Activated CD4-positive, alpha-beta T cell treated with anti-CD3 and anti-CD28 coated beads, Interleukin-2, Interleukin-4, amounts not matched to agents 100 ng/mL and 50 ng/mL, durations not matched to agents 16 hours and 8 hours (primary cell): ENCODE measurements at places on chromosomes 12 and 14.
A peak's percentile ranks its signal among the peaks of the same experiment; 100 is the strongest.

GRCh38 chr12:46933947-46934346 lies 108.2 kb upstream of the SLC38A4 start:
- peak; percentile 15 for DNase-seq

GRCh38 chr12:126271159-126271558 lies 1205.9 kb downstream of the AACS start:
- DNase-seq: no peak

GRCh38 chr12:119229837-119230236 lies 51.1 kb downstream of the HSPB8 start:
- peak; percentile 4 for DNase-seq

DNA sequence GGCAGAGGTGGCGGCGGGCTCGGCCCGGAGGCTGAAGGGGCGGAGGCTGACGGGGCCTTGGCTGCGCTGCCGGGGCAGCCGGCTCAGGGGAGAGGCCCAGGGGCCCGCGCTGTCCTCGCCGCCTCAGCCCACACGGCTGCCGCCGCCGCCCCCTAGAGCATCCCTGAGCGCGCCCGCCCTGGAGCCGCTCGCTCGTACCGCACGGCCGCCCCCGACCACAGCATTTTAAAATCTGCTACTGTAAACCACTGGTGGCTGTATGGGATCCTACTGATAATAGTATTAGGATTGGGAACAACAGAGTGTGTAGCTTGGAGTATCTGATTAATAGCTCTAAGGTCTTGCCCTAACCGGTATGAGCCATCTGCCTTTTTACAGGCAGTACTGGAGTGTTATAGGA lies 22.2 kb upstream of the EDDM3A start:
- no peak for DNase-seq

- no peak for DNase-seq
These were observed 100.6 kb upstream of the CCND2 start for GRCh38 chr12:4172999-4173398.

- DNase-seq: no peak
These were observed 907.2 kb downstream of the LRFN5 start for GRCh38 chr14:42513837-42514236.

- no peak for DNase-seq
These were observed 1187.3 kb upstream of the SEL1L start for GRCh38 chr14:82720946-82721345.

- DNase-seq: no peak
These were observed 551.9 kb upstream of the TBX3 start for GRCh38 chr12:115235880-115236279.

DNA sequence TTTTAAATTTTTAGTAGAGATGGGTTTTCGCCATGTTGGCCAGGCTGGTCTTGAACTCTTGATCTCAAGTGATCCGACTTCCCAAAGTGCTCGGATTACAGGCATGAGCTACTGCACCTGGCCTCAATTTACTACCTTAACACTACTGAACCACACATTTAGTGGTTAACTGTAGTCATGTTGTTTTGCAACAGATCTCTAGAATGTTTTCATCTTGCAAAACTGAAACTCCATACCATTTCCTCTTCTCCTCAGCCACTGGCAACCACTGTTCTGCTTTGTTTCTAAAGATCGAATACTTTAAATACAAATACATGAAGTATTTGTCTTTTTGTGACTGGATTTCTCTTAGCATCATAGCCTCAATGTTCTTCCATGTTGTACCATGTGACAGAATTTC lies 15.4 kb upstream of the SMCO2 start:
- DNase-seq: peak; percentile 28

DNA sequence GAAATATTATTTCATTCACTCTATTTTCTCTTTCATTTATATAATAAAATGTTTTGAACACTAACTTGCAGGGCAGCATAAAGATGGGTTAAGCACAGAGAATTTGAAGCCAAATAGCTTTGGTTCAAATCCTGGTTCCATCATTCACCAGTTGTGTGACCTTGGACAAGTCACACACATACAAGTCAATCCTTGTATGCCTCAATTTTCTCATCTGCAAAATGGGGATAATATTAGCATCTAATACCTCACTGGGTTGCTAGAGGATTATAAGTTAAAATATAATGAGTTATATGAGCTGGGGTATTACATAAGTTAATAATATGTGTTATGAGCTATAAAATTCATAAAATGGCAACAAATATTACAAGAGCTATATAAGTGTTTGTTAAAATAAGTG lies 94.9 kb downstream of the SOX5 start:
- DNase-seq: no peak

GRCh38 chr12:48084066-48084465 lies 21.8 kb downstream of the SENP1 start:
- DNase-seq: no peak

GRCh38 chr12:131559517-131560516 lies 151.1 kb upstream of the SFSWAP start:
- DNase-seq: no peak

DNA sequence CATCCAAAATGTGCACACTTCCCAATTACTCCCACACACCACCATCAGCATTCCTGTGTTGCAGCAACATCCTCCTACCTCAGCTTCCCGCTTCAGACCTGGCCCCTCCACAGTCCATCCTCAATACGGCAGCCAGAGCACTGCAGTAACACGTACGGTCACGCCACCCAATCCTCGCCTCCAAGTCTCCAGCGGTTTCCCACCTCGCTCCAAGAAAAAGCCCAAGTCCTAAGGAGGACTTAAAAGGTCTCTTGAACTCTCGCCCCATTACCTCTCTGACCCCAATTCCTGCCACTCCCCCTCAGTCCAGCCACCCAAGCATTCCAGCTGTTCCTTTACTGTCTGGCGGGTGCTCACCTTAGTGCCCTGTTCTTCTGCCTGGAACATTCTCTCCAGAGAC lies 12.0 kb downstream of the FBXO21 start:
- DNase-seq: no peak

DNA sequence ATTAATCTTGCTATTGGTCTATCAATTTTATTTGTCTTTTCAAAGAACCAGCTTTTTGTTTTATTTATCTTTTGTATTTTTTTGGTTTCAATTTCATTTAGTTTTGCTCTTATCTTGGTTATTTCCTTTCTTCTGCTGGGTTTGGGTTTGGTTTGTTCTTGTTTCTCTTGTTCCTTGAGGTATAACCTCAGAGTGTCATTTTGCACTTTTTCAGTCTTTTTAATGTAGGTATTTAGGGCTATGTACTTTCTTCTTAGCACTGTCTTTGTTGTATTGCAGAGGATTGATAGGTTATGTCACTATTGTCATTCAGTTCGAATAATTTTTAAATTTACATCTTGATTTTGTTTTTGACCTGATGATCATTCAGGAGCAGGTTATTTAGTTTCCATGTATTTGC lies 92.7 kb upstream of the DCD start:
- no peak for DNase-seq

DNA sequence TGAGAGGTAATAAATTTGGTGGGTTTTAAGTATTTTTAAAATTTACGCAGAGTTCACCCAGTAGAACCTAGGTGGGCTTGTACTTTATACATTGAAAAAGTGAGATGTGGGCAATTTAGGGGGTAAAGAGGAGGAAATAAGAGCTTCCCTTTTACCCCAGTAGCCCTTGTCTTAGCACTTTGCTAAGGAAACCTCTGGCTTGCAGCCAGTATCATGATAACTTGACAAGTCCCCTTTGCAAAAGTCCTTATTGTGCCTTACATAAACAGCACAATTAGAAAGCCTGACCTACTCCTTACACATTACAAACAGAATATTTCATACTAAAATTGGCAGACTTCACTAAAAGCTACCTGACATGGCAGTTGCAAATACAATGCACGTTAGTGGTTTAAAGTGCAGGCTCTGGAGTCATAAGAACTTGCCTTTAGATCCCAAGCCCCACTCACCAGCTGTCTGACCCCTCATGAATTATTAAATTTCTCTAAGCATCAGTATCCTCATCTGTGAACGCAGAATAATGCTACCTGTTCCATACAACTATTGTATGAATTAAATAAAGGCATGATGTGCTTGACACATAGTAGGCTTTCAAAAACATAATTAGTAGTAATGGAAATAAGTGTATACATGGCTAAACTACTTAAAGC lies 53.2 kb upstream of the NELL2 start:
- DNase-seq: no peak

DNA sequence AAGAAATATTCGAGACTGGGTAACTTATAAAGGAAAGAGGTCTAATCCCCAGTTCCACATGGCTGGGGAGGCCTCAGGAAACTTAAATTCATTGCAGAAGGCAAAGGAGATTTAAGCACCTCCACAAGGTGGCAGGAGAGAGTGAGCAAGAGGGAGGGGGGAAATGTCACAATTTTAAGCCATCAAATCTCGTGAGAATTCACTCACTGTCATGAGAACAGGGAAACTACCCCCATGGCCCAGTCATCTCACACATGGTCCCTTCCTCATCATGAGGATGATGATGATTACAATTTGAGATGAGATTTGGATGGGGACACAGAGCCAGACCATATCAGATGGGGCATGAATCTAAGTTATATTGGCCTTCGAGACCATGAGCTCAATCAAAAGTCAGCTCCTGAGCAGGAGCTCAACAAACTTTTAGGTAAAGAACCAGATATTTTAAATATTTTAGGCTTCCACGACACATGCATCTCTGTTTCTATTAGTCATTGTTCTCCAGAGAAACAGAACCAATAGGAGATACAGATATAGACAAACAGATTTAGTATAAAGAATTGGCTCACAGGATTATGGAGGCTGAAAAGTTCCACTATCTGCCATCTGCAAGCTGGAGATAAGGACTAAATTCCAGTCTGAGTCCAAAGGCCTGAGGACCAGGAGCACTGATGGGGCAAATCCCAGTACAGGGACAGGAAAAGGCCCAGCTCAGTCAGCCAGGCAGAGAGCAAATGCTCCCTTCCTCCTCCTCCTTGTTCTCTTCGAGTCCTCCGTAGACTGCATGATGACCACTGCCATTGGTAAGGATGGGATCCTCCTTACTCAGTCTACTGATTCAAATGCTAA lies 24.9 kb downstream of the DGLUCY start:
- DNase-seq: peak; percentile 66

DNA sequence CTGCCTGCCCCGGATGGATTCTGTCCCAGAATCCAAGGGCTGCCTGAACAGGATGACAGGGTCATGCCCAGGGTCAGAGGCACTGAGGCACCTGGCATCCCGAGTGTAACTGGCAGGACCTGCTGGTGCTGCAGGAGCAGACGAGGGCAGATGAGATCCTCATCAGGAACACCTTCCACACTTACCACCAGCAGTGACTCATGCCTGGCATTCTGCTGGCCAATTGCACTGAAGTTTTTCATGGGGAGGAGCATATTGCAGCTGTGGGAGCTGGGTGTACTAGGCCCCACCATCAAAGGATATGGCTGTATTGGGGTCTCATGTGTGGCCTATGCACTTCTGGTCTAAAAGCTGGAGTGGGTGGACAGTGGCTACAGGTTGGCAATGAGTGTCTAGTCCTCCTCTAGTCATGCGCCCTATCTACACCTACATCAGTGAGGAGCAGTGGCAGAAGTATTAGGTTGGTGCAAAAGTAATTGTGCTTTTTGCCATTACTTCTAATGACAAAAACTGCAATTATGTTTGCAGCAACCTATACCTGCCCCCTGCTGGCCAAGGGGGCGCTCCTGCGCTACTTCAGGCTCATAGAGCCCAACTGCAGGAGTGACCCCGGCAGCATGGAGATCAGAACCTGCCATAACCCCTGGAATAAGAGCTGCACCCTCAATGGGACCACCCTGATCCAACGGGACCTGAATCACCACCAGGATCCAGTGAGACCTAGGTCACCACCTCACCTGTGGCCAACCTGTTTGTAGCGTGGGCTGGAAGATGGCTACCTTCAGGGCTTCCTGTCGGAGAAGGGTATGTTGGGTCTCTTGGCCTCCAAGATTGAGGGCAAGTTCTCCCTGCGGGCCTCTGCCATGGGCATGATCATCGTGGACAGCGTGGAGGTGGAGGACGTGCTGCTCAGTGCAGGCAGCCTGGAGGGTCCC lies 8.0 kb upstream of the C12orf42 start:
- DNase-seq: no peak

- DNase-seq: no peak
These were observed 68.0 kb downstream of the PKP2 start for GRCh38 chr12:32828552-32828951.

DNA sequence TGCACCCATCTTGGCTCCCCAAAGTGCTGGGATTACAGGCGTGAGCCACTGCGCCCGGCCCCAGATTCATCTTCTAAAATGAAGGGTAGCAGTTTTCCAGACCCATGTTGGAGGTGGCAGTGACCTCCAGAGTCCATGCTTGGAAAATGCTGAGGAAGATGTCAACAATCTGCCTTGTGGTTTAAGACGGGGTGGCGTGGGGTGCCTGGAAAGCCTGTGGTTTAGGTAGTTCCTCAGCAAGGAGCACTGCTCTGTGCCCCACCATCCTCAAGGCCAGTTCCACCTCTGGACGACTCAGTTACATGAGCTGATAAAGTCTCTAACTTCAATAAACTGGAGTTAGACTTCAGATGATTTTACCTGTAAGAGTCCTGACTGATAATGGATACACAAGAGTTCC lies 48.6 kb downstream of the DRAM1 start:
- DNase-seq: no peak

DNA sequence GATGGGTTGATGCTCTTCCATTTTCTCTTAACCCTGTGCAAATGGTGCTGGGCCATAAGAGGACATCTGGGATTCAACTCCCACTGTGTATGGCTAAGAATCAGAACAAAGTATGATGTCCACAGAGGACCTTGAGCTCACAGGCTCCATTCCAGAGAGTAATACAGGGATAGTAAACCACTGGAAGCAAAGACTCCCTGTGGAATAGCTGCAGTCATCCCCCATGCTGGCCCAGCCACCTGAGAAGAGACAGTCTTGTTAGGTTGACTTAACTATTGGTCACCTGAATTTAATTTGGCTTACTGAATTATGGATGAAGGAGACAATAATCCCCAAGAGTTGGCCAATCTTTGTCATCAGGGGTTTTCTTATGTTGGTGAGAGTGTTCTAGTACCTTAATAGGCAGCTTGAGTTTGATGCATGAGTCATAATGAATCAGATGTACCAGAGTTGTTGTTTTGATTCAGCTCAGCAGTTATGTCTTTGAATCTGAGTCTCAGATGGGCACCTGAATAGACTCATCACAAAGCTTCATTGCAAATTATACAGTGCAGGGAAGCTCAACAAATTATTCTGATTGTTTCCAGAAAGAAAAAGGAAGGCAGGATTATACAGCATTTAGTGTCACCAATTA lies 122.7 kb downstream of the SSPN start:
- DNase-seq: peak; percentile 55

GRCh38 chr14:97638864-97639263 lies 841.7 kb downstream of the VRK1 start:
- peak; percentile 39 for DNase-seq

- DNase-seq: no peak
These were observed 413.2 kb downstream of the DPF3 start for GRCh38 chr14:72480464-72481243.

- DNase-seq: peak; percentile 25
These were observed 513 bp downstream of the CCNK start for GRCh38 chr14:99481745-99482099.

DNA sequence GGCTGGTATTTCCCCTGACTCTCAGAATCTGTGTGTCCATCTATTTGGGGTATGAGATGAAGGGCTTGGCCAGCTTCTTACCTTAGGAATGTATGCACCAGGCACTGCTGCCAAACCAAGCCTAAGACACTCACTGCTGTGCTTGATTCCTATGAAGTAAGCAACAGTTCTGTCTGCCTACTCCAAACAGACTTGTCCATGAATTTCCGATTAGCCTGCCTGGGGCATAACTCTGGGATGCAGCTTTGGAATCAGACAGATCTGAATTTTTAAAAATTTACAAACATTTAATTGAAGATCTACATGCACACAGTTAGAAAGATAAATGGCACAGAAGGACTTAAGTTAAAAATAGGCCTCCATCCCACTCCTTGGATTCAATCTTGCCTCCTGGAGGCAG lies 59.5 kb upstream of the JDP2 start:
- DNase-seq: no peak

GRCh38 chr12:131379738-131380137 lies 331.2 kb upstream of the SFSWAP start:
- no peak for DNase-seq
